Cerebellar nuclear complex (tissue), 1 donor: ENCODE measurements at places on chromosomes 1 and 21.

DNA sequence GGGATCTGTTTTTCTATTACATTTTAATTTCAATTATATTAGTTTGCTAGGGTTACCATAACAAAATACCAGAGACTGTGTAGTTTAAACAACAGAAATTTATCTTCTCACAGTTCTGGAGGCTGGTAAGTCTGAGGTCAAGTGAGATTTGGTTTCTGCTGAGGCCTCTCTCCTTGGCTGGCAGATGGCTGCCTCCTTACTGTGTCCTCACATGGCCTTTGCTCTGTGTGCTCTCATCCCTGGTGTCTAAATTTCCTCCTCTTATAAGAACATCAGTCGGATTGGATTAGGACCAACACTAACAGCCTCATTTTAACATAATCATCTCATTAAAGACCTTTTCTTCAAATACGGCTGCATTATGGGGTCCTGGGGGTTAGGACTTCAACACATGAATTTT is 195.2 kb upstream of the CHODL start:
- no peak for DNase-seq

GRCh38 chr1:222021129-222021528 is 279.2 kb upstream of the DUSP10 start:
- DNase-seq = no peak

DNA sequence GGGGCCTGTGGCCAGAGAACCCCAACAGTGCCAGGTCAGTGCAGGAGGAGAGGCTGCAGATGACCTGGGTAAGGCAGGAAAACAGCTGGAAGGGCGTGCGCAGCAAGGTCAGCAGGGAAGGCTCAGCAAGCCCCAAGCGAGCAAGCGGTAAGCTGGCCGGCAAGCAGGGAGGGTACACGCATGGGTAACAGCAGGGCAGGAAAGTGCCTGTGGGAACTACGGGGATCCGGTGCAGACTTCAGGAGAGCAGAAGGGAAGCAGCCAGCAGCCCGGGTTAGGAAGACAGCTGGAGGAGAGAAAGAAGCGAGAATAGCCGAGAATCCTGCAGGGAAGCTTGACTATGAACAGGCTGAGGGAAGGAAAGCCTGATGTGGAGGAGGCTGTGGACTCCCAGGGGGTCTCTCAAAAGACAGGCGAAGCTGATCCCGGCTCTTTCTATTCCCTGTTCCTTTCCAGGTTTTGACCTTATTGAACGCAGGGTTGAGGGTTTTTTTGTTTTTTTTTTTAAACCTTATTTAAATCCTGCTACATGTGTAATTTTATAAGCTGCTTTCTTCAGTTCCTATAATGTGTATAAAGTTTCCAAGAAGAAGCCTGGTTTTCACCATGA is 20.9 kb downstream of the UMODL1 start:
- no peak for DNase-seq

- no peak for DNase-seq
Measured at GRCh38 chr1:202343652-202344349, 2.1 kb upstream of the UBE2T start.

- DNase-seq = no peak
Measured at GRCh38 chr1:45470306-45470798, 20.6 kb downstream of the TESK2 start.

DNA sequence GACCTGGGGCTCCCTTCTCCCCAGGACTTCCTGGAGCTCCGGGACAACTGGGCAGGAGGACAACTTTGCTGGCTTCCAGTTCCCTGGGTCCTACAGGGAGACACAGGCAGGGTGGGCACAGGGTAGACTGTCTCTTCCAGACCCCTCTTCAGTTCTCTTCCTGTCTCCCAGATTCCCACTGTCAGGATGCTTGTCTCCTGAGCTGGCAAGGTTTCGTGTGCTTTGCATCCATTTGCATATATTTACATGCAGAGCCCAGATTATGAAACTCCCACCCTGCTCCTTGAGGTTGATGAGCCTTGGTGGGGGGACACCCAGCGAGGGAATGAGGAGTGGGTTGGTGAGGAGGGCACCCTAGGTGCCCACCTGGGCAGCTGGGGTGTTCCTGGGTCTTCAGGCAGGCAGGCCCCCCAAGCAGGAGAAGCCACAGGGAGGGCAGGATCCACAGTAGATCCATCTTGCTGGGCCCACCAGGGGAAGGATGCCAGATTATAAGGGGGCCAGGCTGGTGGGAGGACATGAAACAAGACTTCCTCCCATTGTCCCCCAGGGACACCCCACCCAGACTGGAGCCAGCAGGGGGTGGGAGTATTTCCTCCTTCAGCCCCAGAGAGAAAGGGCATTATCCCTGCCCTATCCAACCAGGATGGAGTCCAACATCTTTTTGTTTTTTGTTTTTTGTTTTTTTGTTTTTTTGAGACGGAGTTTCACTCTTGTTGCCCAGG is at the start of gene FCN3:
Gene FCN3 (minus strand): TSS at position 463 of the 725 bp plus-strand sequence. CDS start 6 bp downstream, at position 457.
- DNase-seq = no peak

- no peak for DNase-seq
Measured at GRCh38 chr1:76659171-76659940, 207.9 kb upstream of the ST6GALNAC5 start.

- DNase-seq = no peak
Measured at GRCh38 chr1:19057784-19058475, 101.5 kb upstream of the IFFO2 start.

GRCh38 chr21:43345746-43346409 is 81.1 kb downstream of the SIK1 start:
- no peak for DNase-seq

- no peak for DNase-seq
Measured at GRCh38 chr1:93609536-93609935, 72.1 kb downstream of the BCAR3 start.

- no peak for DNase-seq
Measured at GRCh38 chr1:108842525-108843181, 14.2 kb downstream of the AKNAD1 start.

DNA sequence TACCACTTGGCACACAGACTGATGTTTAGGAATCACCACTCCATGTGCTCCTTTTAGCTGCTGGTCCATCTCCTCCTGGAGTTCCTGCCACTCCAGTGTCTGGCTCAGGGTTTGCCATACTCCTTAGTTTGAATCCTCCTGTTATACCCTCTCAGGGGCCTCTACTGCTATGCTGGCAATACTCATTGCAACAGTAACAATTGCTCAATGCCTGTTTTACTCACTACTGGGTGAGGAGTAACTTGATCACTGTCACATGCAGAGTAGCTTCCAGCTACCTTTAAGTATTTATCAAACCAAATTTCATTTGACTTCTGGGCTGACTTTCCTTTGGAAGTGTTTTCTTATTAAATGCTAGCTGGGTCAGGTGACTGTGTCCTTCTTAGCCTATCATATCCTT is 107.2 kb upstream of the WLS start:
- DNase-seq = no peak

GRCh38 chr1:17400725-17401341 is 28.8 kb downstream of the PADI6 start:
- no peak for DNase-seq

GRCh38 chr1:152397474-152397873 is 16.6 kb downstream of the CRNN start:
- no peak for DNase-seq

DNA sequence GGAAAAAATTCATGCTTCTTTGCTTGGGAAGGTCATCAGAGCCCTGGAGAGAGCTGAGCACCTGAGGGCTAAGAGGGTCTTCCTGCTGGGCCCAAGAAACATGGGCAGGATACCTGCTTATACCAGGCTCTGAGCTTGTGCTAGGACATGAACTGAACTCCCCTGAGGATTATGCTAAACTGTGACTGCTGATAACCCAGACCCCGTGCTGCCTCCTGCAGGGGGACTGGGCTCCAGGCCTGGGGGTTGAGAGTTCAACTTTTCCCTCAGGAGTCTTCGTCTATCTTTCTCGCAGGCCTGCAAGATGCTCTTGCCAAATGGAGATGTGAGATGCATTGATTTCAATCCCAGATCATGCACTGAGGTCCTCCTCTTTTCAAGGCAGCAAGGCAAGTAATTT is 368.5 kb downstream of the HHAT start:
- DNase-seq = no peak

GRCh38 chr21:35593000-35593502 is 467.3 kb downstream of the SETD4 start:
- DNase-seq = no peak

GRCh38 chr1:33925586-33925985 is 61.7 kb downstream of the HMGB4 start:
- DNase-seq = no peak

DNA sequence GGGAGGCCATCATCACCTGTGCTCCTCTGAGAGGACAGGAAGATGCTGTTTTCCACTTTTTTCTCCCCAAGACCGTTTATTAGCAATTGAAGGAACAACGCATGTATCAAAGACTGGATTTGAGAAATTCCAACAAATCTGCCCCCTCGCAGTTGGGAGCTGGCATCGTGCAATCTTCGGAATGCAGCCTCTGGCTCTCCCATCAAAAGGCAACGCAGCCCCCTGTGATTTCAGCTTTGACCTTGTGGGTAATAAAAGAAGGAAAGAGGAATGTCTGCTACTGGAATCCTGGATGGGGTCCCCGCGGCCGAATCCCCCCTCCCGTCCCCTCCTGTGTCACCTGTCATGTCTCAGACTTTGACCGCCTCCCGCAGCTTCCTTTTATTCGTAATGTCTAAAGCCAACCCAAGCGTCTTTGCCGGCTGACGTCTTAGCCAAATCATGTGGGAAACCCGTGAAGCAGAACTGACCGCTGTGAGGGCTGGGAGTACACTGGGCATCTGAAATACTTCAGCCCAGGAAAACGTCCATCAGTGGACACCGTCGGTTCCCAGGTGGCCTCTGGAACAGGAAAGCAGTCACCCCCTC is 101.5 kb downstream of the WDR4 start:
- no peak for DNase-seq

DNA sequence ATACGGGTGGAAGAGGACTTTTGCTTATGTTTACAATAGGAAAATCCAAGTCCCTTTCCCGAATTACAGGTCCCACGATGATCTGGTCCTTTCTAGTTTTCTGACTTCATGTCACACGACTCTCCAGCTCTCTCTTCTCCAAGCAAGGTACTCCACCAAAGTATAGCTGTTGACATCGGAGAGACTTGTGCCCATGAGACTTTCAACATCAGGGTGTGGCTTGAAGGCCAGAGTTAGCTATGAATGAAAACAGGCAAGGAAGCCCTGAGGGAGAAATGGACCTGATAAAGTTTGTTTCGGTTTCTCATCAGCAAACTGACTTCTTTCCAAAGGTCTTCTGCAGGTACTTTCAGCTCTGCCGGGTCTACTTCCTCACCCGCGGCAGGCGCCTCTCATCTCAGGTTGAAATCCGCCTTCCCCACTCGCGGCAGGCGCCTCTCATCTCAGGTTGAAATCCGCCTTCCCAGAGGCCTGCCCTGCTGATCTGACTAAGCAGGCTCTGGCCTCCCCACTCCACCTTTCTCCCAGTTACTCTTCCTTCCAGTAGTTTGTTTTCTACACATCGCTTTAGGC is 2.1 kb upstream of the PER3 start:
- no peak for DNase-seq

- DNase-seq = no peak
Measured at GRCh38 chr1:95323123-95323522, 89.1 kb downstream of the RWDD3 start.

- no peak for DNase-seq
Measured at GRCh38 chr1:113871597-113872113, at the start of gene PTPN22. PTPN22 (minus strand) TSS chr1:113871712.

DNA sequence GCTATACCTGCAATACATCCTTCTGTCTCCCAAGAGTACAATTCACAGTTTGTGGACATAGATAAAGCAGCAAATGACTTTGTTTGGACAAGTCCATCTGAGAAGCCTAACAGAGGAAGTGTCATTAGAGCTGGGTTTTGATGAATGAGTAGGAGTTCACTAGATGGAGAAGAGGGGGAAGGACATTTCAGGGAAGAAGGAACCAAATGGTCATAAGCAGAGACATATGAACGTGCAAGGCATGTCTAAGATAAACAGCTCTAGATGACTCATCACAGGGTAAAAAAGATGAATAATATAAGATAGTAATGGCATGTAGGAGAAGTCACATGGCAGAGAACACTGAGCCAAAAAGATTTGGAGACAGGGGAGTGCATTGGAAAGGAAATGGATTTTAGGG is 54.5 kb downstream of the HMGB4 start:
- DNase-seq = no peak

DNA sequence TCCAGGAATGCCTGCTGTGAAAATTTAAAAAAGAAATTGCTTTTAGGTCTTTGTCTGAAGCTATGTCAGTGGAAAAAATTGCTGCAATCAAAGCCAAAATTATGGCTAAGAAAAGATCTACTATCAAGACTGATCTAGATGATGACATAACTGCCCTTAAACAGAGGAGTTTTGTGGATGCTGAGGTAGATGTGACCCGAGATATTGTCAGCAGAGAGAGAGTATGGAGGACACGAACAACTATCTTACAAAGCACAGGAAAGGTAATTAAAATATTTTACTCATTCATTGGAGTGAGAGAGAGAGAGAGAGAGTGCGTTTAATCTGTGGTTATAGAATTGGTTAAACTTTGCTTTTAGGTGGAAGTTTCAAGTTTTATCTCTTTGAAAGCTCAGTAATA is 20.0 kb downstream of the CDC73 start:
- DNase-seq = no peak

- DNase-seq = no peak
Measured at GRCh38 chr1:21510113-21510493, 880 bp downstream of the ALPL start.

DNA sequence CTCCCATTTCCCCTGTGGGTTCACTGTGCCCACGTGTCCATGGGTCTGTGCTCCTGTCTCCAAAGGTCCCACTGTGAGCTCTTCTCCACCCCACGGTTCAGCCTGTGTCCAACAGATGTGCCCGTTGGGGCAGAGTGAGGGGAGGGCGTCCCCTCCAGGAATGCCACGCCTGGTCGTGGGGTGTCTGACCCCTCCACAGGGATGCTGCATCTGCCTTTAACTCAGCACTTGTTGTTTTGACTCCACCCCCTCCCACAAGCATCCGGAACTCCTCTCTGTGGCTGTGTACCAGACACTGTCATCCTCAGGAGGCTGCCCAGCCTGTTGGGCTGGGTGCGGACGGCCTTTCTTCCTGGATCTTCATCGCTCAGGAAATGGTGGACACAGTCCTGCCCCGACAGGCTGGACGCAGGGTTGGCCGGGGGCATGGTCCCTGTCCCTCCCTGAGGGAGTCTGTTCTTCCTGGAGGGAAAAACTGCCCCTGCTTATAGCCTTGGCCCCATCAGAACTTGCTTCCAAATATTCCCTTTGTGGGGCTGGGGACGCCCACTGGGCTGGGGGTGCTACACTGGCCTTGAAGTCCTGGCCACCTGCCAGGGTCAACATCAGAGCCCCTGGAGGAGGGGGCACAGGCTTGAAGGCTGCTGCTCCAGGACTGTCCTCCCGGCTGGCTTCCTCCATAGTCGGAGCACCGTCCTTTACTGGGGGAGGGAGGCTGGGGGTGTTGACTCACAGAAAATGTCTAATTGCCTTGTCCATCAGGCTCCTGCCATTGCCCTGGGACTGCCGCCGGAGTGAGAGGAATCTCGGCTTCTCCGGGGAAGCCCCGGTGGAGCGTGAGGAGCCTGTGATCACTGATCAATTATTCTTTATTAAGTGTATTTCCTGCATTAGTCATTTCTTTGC is 182.0 kb upstream of the C1orf174 start:
- no peak for DNase-seq

- no peak for DNase-seq
Measured at GRCh38 chr1:207848234-207848633, 62.7 kb downstream of the CD34 start.
